IMR-90 (cell line): ENCODE measurements at places on chromosomes 11 and 22.

- DNase-seq, result peak; percentile 59
These were observed 31.5 kb downstream of the FAM168A start for GRCh38 chr11:73566422-73566821.

- DNase-seq, result peak; percentile 35
These were observed 48.7 kb upstream of the GRIK4 start for GRCh38 chr11:120462825-120463224.

DNA sequence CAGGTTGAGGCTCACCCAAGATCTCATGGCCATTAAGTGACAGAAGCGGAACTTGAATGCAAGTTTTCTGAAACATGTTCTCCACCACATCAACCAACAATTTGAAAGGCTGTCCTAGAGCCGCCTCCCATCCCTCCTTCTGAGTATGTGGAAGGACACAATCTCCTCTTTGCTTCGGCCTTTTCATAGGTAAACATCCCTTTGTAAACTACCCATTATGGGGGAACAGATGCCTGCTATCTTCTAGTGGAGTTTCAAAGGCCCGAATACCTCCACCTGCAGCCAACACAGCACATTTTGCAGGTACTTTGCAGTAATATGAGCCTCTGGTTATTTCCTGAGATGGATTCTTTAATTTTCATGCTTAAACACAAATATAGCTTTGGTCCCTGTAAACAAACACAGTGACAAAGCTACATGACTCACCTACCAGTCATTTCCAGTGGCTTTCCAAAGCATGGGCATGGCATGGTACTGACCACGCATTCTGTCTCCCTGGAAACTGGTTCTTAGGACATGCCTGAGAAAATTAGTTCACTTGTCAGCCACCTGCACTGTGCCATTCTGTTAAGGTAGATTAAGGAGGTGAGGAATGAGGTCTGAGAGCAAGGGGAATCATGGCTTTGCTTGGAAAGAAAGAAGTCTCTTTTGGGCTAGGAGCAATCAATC is 60.2 kb downstream of the EHF start:
- DNase-seq, result peak; percentile 78

- DNase-seq, result peak; percentile 14
These were observed 23.0 kb downstream of the C22orf23 start for GRCh38 chr22:37930270-37930951.
